Hypothalamus (tissue), 51 donors: ENCODE measurements at places on chromosomes 7 and 10.

GRCh38 chr10:97100657-97101056 lies 85.1 kb downstream of the SLIT1 start:
- DNase-seq: no peak

DNA sequence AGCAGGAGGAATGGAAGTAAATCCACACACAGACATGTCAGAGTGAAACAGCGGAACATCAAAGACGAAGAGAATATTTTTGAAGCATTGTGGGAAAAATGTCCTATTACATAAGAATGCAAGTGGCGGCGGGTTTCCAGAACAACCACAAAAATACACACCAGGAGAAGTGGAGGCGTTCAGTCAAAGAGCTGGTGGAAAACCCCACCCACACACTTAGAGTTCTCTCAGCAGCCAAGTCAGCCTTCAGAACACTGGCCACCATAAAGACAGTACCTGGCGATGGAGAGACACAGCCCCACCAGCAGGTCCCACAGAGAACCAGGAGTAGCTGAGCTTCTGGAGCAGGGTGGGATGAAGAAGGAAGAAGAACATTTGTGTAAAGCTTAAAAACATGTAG lies 23.7 kb downstream of the NKX6-2 start:
- DNase-seq: no peak

DNA sequence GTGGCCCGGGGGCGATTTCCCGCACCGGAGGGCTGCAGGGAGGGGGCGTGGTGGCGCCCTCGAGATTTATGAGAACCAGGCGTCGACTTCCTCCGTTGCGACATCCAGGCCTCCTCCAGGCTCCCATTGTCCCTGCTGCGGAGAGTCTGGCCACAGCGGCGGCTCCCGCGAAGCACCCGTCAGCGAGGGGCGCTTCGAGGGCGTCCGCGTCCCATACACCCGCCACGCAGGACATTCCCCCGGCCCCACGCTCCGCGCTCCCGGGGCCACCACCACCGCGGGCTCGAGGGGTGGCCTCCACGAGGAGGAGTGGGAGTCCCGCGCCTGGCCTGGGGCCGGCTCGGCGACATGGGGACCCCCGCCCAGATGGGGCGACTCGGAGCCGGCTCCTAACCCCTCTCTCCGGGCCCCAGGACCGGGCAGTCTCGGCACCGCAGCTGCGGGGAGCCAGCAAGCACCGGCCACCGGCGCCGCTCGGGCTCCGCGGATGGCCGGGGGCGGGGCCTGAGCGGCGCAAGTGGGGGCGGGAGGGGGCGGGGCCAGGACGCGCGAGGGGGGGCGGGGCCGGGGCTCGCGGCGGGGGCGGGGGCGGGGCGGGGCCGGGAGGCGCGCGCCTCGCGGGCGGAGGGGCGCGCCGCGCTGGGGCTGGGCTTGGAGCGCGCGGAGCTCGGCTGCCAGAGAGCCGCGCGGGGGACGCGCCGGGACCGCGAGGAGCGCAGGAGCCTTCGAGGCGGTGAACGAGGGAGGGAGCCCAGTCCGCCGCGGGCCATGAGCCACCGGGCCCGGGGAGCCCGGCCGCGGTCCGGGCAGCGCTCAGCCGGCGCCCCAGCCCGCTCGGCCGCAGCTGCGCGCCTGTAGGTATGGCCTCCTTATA lies at the start of gene SH2B2:
SH2B2 (plus strand) TSS at position 632 of the 874 bp plus-strand sequence. CDS start 13,683 bp downstream, outside the sequence.
- DNase-seq: peak; percentile 42

DNA sequence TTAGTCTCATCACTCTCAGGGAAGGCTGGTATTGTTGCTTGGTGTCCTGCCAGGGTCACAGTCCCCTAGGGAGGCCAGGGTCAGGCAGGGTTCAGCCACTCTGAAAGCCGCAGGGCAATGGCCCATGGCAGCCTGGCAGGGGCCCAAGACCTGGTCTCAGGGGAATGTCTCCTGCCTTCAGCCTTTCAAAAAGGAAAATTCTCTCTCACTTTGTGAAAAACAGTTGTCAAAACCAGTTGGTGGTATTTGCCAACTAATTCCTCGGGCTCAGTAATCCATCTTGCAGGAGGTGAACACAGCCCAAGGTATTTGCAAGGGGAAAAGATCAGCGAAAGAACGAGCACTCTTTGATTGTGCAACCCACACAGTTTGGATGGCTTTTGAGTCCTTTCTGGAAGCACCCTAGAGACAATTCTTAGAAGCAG lies 101.5 kb downstream of the JCAD start:
- no peak for DNase-seq

DNA sequence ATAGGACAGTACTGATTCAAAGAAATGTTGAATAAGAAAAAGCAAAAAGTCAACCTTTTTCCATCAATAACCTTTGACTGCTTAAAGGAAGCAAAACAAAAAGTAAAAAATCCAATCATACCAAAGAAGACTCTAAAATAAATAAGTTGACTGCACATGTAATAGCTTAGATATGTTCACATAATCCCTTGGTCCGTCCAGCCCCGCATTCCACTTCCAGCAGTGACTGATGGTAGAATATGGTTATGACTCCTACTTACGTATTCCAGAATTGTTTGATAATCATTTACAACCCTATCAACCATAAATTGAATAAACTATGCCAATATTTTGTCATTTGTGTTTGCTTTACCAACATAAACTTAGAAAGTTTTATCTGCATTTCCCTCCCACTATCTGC lies 77.9 kb downstream of the CTNNA3 start:
- DNase-seq: no peak

GRCh38 chr10:70588255-70588654 lies 14.3 kb downstream of the PRF1 start:
- no peak for DNase-seq

DNA sequence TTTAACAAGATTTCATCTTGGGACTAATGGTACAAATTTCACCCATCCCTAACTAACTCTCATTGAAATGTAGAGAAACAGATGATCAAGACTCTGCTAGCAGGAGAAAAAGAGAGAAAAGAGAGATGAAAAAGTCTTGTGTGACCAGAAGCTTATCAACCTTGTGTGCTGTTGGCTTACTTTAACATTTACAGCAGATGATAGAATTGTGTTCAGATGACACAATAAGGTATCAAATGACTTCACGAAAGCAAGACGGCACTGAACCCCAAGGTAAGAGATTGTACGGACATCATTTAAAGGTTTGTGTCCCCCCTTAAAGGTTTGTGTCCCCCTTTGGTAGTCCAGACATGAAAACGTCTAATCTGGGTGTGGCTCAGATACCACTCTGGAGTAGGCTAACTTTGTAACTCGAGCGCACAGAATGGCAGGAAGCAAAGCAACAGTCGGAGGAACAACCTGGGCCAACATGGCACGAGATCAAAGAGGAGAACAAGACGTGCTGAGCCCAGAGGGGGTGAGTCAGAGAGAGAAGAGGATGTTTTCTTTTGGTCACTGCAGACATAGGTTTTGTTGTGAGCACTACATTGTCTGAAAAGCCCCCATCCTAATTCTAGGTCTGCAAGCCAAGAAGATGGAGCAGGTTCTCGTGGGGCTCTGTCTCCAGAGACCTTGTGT lies 10.4 kb upstream of the LMBR1 start:
- DNase-seq: no peak

GRCh38 chr7:105195891-105196290 lies 181.9 kb downstream of the KMT2E start:
- no peak for DNase-seq
